ENCODE measurements at places on chromosomes 12 and 14.

DNA sequence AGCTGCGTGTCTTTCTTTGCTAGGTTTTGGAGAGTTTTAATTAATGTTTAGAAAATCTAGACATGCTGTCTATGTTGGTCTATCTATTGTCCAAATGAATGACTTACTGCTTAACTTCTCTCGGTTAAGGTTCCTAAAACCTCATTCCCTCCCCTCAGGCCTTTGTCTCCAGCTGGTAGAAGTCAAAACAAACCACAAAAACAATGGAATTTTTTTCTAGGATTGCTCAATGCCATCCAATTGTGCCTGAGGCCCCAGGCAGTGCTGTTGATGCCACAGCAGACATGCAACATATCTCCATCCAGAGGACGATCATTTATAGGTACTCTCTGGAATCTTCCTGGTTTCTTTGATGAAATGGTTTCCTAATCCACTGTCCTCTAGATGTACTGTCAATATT, 448.2 kb upstream of the TBX3 start:
- DNase-seq, result no peak

- DNase-seq, result peak; percentile 72
Observed at GRCh38 chr14:100067971-100068959, 3.0 kb downstream of the EVL start.

- no peak for DNase-seq
Observed at GRCh38 chr12:130280231-130280630, 57.5 kb upstream of the PIWIL1 start.

GRCh38 chr14:76546426-76547221, 170.7 kb downstream of the ESRRB start:
- DNase-seq, result peak; percentile 62

DNA sequence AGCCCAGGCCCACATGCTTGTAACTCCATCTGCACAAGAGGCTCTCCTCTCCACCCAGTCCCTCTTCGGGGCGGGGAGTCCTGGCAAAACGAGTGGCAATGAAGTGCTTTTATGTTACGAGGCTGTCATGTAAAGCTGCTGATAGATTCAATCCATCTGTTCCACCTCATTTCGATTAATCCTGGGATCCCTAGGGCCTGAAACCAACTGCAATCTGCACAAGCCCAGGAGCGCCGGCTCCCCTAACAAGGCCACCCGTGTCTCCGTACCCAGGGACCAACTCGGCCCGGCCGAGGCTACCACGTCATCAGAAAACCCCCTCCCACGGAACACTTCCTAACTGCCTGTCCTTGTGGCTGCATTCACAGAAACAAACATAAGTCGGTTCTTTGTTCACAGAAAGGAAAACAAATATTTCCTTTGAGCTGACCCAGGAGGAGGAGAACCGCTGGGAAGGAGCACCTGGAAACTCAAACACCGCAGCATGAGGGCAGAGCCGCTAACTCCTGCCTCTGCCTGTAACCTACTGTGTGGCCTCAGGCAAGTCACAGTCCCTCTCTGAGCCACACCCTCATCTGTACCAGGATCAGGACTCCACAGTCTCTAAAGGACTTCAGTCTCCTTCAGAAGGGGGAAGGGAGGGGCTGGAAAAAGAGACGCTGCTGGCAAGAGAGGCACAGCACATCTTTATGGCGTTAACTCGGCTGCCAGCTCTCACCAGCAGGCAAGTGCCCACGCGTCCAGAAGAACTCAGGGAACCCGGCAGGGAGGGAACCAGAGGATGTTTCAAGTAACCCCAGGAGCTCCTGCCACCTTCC, 47.8 kb downstream of the CCDC88C start:
- no peak for DNase-seq

DNA sequence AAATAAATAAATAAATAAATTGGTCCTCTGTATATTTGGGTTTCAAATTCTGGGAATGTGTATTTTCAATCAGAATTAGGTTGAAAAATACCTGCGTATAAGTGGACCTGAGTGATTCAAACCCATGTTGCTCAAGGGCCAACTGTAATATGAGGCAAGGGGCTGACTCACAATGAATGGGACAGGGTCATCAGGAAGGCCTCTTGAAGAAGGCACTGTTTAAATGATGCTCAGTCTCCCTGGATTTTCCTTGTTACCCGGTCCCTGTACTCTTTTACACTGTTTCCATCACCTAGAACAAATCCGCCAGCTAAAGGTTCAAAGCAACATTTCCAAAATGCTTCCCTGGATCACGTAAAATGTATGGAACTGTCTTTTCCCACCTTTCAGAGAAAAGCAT, 3.8 kb downstream of the PSMB5 start:
- DNase-seq, result no peak

- no peak for DNase-seq
Observed at GRCh38 chr14:45658226-45658916, 405.4 kb upstream of the MIS18BP1 start.

DNA sequence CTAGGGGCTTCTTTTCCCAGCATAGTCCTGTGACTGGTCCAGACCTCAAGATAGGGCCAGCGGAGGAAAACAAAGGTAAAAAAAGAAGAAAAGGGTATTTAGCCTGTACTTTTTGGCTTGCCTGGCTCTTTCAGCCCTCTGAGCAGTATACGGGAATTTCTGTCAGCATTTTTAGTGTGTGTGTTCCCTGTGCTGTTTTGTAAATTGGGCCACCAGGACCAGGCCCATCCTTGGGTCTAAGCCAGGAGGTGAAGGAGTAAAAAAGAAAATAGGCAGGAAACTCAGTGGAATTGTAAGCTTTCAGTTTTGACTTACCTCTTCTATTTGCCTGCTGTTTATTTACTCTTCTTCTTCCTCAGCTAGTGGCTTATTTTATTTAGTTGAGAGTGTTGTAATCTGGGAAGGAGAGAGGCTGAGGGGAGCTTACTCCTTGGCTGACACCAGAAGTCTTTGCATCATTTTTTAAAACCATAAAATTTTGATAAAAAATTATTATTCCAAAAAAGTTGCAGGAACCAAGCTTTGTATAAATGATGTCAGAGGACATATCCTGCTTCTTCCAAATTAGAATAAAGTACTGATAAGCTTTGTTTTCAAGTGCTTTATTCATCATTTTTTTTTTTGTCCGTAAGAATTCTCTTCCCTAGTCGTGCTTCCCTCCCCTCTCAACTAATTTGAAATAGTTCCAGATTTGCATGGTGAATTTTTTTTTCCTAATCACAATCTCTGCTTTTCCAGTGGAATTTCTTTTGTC, 63.7 kb downstream of the DIP2B start:
- no peak for DNase-seq

DNA sequence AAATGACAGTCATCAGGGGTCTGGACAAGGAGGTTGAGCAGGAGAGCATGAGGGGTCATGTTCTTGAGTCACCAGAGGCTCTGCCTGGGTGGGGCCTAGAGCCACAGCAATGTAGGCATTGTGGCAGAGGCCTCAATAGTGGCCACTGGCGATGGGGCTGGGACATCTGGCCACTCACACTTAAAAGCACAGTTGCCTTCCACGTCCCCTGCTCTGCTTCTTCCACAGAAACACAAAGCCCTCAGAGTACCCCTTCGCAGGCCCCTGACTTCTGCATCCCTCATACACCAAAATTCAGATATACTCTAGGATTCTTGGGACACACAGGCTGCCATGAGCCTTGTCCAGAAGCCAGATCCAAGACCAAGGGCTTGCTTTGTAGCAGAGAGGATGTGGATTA, 2.2 kb downstream of the SLC10A1 start:
- no peak for DNase-seq

GRCh38 chr12:69404851-69405565, 45.5 kb downstream of the YEATS4 start:
- no peak for DNase-seq

DNA sequence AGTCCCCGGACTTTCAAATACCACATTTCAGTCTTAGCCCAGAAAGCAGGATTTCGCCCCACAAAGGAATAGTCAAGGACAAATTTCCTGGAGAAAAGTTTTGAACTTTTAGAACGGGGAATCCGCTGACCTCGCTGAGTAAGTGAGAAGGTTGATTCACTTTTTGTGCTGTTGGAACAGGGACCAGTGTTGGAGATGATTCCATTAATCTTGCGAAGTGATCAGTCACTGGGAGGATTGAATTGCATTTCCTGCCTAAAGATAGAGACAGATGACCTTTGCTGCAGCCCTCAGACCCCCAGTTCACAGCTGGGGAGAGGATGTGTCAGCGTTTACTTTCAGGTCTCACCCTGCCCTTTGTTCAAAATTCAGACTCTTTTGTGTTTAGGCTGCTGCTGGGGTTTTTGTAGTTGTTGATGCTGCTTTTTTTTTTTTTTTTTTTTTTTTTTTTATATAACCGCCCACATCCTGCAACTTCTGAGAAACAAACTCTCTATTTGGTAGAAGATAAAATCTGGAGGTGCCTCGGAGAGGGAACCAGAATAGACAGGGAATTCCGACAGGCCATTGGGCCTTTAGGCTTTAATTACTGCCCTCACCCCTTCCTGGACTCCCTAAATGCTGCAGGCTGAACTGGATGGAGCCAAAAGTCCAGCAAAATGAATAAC, 9.8 kb upstream of the KDM2B start:
- DNase-seq, result peak; percentile 47

DNA sequence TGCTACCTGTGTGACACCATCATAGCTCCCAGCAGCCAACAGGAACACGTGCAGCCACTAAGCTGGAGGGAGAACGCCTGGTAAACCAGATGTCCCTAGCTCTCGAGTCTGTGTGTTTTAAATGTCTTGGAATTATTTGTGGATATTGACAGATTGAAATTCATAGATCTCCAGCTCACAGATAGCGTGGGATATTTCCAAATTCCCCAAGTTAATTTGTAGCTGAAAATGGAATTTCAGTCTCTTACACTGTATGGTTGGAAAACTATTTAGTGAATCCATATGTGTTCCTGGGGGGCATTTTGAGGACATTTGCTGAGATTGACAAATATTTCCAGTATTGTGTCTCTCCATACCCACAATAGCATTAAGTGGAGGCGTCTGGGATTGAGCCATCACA, 618.6 kb upstream of the TMEM132C start:
- DNase-seq, result no peak

DNA sequence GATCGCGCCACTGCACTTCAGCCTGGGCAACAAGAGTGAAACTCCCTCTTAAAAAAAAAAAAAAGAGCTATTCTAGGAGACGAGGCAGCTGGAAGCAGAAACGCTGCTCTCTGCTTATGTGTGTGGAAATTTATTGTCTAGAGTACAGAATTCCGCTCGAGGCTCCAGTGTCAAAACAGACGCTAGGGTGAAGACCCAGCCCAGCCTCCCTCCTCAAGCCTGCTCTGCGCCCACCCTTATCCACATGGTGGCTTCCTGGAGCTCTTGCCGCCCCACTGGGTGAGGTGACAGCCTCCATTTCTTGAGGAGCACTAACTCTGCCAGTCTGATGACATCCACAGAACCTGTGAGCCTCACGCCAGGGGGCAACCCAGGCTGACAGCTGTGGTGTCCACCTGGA, 49.5 kb upstream of the DLK1 start:
- no peak for DNase-seq

All from K562 (cell line).